Activated CD4-positive, alpha-beta T cell treated with anti-CD3 and anti-CD28 coated beads for 1 hour (primary cell): ENCODE measurements at places on chromosomes 1 and 21.

- no peak for DNase-seq
These were observed 287.1 kb downstream of the LTN1 start for GRCh38 chr21:28705616-28706015.

- no peak for DNase-seq
These were observed 90.6 kb downstream of the SGIP1 start for GRCh38 chr1:66624412-66625060.

DNA sequence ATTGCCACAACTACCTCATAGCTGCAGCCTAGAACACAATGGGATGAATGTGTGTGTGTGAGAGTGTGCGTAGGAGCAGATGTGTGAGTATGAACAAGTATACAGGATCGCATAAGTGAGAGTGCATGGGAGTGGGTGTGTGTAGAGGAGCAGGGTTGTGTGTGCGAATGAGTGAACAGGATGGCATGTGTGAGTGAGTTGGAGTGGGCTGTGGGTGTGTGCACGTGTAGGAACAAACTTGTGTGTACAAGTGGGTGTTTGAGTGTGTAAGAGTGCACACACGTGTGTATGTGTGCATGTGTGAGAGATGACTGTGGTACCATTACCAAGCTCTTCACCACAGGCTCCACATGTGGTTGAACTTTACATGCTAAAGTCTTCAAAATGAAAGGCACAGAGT is 175.4 kb upstream of the EDN2 start:
- no peak for DNase-seq

GRCh38 chr1:64514197-64514765 is 44.4 kb downstream of the CACHD1 start:
- DNase-seq, result no peak

DNA sequence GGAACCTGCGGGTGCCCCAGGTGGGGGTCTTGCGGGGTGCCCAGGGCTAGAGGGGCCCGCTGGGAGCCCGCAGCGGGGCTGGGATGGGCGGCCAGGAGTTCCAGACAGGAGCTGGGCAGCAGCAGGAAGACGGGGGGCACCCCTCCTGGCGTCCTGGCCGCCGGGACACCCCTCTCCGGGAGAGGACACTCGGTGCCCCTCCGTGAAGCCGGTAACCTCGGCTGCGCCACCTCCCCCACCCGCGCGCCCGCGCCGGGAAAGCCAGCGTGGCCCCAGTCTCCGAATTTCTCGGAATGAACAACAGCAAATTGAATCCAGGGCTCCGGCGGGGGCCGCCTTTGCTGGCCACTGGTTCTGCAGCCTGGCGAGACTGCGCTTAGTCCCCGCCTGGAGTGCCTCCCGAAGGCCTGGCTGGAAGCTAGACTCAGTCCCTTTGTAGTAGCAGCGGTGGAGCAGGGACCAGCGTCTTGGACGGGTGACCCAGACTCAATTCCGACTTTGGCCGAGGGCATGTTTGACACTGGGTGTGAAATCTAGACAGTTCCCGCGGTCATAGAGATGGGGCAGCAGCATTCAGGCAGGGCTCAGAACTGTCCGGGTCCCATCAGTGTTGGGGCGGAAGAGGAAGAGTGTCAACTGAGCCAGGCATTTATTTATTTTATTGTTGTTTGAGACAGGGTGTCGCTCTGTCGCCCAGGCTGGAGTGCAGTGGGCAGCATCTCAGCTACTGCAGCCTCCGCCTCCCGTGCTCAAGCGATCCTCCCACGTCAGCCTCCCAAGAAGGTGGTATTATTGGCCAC is 773 bp downstream of the IFNGR2 start:
- DNase-seq, result no peak
